ENCODE measurements at places on chromosomes 4 and X.
A peak's percentile ranks its signal among the peaks of the same experiment; 100 is the strongest.

- DNase-seq = no peak
Observed at GRCh38 chr4:165450871-165451270, 72.1 kb downstream of the CPE start.

DNA sequence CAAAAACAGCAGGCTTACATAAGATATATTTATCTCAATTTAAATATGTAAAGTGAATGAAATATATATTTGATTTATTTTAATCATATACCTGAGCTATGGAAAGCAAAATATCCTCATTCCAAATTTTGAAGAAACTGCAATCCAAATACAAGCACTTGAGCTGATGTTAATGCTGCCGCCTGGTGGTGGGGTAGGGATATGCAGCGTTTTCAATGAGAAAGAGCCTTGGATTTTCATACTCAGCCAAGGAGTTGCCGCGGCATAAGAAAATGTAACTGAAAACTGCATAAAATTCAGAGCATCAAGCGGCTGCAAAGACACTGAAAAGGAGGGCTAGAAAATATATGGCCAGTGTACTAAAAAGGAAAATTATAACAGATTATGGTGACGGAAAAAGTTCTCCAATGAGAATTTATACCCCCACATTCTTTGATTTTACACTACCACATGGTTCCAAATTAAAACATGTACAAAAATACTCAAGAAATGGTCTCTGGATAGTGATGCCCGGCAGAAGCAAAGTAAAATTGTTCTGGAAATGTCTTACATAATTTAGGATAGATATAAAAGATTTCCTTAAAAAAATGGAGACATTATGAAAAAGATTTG is 660.3 kb upstream of the PITX2 start:
- DNase-seq = peak; percentile 4

- DNase-seq = peak; percentile 74
Observed at GRCh38 chr4:143355540-143356217, 19.0 kb downstream of the GAB1 start.

DNA sequence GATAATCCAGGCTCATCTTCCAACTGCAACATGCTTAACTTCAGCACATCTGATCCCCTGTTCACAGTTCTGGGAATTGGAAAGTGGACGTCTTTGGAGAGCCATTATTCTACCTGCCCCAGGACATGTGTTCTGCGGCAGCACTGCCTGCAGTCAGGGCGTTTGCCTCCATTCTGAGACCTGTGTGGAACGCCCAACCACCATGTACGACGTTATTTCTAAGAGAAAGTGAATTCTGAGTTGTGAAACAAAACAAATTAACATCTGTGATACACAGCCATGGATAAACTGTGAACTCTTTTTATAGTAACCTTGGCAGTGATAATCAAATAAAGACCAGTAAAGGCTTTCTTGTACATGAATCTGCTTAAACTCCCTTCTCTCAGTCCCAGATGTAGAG is 195.8 kb downstream of the AASDH start:
- DNase-seq = no peak
